IPS DF 6.9 (cell line): ENCODE measurements at places on chromosomes 5 and 9.

DNA sequence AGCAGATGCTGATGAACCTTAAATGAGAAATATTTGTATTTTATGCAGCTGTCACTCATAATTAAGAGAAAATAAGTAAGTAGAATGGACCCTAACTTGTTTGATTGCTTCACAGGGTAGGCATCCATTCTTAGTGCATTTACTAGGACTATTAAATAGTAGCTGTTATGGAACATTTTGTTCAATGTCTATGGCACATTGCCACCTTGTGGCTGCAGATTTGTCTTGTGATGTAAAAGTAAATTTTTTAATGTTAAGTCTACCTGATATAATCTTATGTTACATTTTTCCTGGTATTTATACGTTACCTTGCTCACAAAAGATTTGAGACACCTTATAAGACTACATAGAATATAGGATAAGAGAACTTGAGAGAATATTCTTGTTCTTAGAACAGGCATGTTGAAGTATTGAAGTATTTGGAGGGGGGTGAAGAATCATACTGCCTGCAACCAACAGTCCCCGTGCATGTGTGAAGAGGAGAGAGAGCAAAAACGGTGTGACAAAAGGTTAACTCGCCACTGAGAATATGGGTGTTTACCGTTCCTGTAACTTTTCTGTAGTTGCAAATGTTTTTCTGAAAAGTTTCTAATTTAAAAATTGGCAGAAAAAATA is 161.1 kb downstream of the MAST4 start:
- DNase-seq = no peak

- DNase-seq = no peak
These were observed 434.9 kb upstream of the SMARCA2 start for GRCh38 chr9:1580215-1580614.

- no peak for DNase-seq
These were observed 1076.7 kb downstream of the NR2F1-AS1 start for GRCh38 chr5:92504346-92504745.

DNA sequence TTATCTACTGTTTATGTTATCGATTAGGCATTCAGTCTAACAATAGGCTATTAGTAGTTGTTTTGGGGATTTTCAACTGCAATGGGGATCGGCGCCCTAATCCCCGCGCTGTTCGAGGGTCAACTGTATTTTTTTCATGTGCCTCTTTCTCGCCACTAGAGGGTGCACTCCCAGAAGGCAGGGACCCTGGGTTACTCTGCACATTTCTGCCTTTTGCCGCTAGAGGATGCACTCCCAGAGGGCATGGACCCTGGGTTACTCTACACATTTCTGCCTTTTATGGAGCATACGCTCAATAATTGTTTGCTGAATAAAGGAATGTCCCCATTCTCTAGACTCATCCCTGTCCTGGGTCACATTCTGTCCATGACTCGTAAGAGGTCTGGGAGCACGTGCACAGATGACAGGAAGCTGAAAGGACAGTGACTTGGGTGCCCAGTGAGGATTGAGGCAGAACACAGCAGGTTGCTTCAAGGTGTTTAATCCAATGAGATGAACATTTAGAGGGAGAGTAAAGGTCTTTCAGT is 27.9 kb upstream of the RECK start:
- DNase-seq = peak; percentile 47

DNA sequence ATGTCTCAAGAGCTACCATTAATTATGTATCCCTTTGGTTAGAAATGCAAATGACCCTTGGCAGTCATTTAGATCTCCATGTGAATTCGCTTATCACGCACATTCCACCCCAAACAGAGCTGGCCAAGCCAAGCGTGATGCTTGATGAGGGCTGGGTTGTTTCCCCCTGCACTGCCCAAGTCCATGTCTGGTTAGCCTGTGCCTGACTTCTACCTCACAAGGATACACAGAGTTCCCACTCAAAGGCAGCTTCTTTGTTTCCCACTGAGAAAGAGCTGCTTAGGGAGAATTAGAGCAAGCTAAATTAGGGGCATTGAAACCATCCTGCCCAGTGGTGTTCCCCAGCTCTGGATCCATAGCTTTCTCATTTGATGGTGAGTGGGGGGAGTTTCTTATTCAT is 87.2 kb downstream of the FSTL4 start:
- no peak for DNase-seq
